Stimulated activated CD8-positive, alpha-beta memory T cell treated with anti-CD3 and anti-CD28 coated beads, Interleukin-4, amount 100 ng/mL, for 4 hours (primary cell): ENCODE measurements at places on chromosomes 1 and 21.

GRCh38 chr1:55926906-55927471, 652.4 kb downstream of the PLPP3 start:
- no peak for DNase-seq

- DNase-seq, result no peak
Observed at GRCh38 chr1:154874465-154874864, 4.4 kb upstream of the KCNN3 start.

DNA sequence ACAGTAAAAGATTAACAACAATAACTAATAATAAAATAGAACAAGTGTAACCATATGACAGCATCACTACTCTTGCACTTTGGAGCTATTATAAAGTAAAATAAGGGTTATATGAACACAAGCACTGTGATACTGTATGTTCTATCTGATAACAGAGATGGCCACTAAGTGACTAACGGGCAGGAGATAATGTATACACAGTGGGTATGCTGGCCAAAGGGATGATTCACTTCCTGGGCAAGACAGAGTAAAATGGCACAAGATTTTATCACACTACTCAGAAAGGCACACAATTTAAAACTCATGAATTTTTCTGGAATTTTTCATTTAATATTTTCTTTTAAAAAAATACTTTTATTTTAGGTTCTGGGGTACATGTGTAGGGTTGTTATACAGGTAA, 12.3 kb downstream of the SLC9C2 start:
- DNase-seq, result no peak

DNA sequence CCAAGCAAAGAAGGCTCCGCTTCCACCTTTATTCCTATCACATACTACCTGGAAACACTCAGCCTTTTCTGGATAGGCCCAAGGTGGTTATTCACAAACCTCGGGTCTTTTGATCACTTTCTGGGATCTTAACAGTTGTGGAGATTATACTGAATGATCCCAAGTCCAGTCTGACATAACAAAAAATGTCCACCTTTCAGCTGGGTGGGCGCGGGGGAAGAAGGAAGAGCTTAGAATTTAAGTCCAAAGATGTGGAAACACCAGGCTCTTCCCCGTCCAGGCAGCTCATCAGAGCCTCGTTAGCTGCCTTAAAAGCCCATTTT, 338 bp upstream of the C1orf53 start:
- no peak for DNase-seq

DNA sequence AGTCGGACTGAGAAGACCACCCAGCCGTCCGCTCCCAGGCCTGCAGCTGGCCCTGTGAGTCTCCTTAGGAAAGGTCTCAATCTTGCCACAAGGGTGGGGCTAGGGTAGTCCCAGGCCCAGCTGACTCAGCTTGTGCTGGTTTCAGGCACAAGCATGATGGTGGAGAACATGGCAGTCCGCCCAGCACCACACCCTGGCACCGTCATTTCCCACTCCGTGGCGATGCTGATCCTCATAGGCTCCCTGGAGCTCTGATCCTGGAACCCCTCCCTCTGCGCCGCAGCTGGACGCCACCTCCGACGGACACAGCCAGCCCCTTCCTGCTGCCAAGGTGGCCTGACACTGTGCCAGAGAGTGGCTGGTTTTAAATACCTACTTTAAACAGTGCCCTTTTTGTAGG, 10.7 kb downstream of the TMEM81 start:
- DNase-seq, result no peak

GRCh38 chr1:12413664-12414410, 184.0 kb downstream of the VPS13D start:
- no peak for DNase-seq

DNA sequence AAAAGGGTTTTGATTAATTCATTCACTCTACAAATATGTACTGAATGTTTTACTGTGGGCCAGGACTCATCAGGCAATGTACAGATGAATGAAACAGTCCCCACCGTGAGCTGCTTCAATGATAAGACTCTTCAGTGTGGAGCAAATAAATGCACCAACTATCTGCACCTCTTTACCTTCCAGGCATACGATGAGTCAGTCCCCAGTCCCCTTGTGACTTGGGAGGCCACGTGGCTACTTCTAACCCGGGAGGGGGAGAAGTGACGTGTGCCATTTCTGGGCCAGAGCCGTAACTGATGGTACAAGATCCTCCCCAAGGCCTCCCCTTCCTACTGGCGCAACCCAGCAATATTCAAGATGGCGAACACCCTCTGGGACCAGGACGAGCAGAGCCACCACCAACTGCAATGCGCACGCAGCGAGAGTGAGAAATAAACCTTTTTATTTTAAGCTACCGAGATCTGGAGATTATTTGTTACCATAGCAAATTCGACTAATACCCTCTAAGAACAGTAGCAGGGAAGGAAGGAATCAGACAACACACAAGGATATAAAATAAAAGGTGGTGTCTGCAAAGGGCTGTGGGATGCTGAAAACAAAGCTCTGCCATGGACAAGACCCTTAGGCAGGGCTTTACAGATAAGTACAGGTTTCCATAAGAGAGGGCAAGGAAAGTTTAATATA, 74.5 kb downstream of the NPHP4 start:
- no peak for DNase-seq

DNA sequence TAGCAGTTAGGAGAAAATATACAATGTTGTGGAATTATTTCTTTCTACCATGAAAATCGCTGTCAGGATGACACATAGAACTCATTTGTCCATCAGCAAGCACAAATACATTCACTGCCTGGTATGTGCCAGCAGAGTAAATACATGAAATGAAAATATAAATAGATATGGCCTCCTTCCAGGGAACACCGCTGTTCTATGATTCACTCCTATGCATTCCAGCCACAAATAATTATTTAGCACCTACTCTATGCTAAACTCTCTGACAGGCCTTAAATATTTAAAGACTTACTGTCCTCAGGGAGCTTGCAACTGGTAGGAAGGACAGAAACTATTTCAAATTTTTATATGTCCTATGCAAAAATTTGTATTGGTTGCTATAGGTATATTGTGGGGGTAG, 975.0 kb upstream of the NCAM2 start:
- DNase-seq, result no peak

DNA sequence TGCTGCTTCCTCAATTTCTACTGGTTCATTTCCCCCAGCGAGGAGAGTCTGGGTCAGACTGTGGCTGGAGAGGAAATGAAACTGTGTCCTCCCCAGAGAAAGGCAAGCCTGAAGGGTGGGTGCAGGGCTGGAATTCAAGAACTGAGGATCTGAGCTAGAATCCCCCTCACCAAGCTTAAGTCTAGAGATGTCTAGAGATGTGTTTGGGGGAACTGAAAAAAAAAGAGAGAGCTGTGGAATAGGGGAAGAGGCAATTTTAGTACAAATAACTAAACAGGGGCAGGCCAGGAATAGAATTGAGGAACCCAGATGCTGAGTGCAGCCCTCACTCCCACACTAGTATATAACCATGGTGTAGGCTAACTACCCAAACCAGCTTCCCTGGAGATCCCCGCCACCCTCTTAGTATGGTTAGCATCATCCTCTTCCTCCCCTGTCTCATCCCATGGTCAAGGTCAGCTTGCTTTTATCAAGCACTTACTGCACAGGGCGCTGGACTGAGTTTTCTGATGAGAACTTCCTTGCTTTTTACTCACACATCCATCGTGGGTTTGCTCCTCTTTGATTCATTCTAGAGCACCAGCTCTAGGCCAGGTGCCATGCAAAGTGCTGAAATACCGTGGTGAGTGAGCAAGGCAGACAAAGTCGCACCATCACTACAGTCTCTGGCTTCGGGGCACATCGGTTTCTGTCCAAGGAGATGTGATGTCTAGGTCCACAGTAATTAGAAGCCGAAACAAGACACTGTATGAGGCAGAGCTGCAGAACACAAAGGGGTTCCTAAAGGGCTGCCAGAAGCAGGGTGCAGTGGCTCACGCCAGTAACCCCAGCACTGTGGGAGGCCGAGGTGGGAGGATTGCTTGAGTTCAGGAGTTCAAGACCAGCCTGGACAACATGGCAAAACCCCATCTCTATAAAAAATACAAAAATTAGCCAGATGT, 112.9 kb upstream of the IPO9 start:
- DNase-seq, result no peak

- no peak for DNase-seq
Observed at GRCh38 chr1:61754545-61754944, 12.3 kb downstream of the PATJ start.

- DNase-seq, result no peak
Observed at GRCh38 chr1:164163289-164163849, 395.6 kb upstream of the PBX1 start.

- no peak for DNase-seq
Observed at GRCh38 chr1:168112673-168113305, 23.9 kb downstream of the GPR161 start.

- no peak for DNase-seq
Observed at GRCh38 chr1:204170494-204171155, 4.5 kb upstream of the REN start.

- no peak for DNase-seq
Observed at GRCh38 chr1:65054481-65054880, 88.1 kb upstream of the JAK1 start.

DNA sequence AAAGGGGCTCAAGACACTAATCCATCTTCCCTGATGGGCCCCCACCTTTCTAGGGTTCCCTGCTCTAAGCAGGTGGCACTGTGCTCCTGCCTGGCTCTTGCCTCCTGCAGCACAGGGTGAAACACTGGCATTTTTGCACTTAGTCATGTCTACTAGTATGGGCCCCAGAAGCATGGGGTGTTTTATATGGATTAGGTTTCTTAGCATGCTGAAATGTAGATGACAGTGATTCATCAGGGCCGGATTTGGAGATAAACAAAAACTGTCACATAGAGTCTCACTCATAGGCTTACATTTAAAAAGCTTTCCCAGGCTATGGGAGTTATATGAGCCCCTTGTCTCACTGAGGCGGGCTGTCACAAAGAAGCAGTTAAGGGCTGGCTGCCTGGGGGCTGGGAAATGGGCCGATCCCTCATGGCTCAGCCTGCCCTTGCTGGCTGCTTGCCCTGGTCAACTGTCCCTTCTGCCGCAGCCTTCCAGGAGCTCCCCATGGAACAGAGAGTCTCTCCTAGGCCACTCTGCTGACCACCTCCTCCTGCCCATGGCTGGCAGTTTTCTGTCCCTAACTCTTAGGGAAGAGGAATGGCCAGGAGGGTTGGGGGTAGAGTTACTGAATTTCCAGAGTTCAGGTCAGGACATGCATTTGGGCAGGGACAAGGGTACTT, 6.5 kb downstream of the GALNT2 start:
- no peak for DNase-seq

DNA sequence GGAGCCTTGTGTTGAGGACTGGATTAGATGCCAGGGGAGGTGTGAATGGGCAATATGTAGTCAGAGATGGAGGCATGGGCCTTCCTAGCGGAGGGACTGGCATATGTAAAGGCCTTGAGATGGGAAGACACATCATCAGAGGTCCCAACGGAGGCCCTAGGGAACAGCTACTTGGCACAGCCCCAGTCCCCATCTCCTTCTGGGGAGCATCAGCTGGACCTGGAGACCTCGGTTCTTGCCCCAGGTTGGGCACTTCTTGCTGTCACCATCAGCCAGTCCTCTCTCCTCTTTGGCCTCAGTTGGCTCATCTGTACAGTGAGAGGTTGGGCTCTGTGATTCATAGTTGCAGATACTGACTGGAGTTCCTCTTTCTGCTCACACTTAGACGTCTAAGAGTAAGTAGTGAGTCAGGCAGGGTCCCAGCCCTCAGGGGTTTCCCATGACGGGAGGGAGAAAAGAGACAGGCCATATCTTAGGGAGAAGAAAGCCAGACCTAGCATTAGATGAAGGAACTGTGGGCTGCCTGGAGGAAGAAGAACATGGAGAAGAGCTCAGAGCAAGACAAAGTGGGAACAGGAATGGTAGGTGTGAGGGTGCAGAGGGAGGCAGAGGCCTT, 3.4 kb upstream of the MARCKSL1 start:
- DNase-seq, result no peak
